ENCODE measurements at places on chromosomes 12 and 14. TPM values are rescaled to one million over a fixed set of nuclear protein-coding genes. Genes with fewer than 3 reads are reported as not detected.

DNA sequence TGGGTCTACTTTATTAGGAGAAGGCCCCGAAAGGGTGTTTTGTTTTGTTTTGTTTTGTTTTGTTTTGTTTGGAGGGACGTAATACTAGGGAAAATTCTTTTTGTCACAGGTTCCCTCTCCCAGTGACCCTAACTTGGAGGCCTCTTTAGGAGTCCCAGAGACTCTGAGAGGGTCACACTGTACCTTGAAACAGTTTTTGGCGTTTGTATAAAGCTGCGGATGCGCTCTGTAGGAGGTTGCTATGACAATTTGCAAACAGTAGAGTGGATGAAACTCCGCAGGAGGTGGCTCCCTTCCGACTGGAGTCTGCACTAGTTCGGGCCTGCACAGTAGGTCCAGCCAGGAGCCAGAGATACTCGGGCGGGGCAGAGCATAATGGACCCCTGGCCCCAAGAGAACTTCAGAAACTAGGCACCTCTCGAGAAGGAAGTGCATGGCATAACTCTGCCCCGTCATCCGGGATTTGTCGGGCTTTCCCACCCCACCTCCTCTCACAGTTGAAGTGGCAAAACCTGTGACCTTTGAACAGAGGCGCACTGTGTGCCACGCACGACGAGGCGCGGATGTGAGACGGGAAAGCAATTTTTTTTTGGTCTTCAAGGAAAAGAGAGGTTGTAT lies 1.3 kb upstream of the DYRK2 start:
- no peak for DNase-seq

- DNase-seq = no peak
Observed at GRCh38 chr12:58988643-58989344, 68.5 kb upstream of the LRIG3 start.

DNA sequence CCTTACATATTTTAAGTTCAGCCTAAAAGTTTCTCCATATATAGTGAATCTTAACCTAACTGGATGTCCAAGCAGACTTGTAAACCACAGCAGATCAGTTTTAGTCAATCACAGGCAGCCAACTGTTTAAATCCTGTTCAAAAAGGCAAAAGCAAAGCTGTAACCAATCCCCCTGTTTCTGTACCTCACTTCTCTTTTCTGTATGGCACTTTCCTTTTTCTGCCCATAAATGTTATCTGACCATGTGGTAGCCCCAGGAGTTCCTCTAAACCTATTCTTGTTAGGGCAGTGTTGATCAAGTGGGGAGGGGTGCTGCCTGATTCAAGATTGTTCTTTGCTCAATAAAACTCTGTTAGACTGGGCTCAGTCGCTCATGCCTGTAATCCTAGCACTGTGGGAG lies 8.5 kb upstream of the DACT1 start:
- no peak for DNase-seq

DNA sequence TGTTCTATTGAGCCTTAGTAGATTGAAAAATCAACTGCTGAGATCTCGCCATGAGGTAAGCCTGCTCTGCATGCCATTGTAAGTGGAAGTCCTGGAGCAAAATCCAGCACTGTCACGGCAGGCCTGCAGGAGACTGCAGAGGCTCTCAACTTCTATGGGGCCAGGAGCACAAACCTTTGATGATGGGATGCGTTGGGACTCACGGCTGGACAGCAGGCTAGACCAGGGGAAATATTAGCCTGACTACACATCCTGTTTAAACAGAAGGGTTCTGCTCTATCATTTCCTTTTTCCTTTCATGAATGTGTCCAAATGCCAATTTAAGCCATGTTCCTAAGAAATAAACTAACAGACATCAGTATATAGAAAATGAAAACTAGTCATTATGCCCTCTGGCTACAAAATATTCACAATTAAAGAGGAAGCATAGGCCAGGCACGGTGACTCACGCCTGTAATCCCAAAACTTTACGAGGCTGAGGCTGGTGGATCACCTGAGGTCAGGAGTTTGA lies 33.9 kb upstream of the RASSF8 start:
- no peak for DNase-seq

- no peak for DNase-seq
Observed at GRCh38 chr12:51362747-51363342, 16.4 kb upstream of the CELA1 start.

DNA sequence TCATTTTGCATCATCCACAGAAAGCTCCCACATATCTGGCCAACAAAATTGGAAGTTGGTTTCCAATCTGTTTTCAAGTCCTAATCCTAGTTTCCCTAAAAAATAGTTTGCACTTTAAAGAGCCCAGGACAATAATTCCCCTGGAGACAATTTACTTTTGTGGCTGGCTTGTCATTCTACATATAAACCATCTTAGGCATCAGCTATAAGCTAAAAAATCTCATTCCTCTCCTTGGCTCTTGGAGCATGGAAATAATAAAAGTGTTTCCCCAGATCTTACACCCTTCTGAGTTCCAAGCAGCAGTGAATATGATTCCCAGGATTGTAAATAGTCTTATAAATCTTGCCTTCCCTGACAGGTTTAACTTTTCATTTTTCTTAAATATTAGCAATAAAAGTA lies 89.1 kb upstream of the NUDT4 start:
- DNase-seq = no peak

DNA sequence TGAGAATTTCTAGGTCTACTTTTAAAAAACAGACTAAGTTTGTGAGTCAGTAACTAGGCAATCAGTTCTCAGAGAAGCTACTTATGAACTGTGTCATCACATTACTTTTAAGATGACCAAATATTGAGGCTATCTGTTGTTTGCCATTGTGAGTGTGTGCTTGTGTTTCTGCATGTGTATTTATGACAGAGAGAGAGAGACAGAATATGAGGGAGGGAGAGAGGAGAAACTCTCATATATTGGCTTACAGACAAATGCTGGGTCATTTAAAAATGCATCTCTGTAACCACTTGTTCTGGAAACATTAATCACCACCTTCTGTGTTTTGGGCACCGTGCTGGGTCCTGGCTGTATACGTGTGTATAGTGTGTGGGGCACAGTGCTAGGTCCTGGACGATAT lies 161.5 kb upstream of the FRMD6 start:
- DNase-seq = no peak

GRCh38 chr14:96538097-96538989 lies 36.2 kb downstream of the PAPOLA start:
- no peak for DNase-seq

DNA sequence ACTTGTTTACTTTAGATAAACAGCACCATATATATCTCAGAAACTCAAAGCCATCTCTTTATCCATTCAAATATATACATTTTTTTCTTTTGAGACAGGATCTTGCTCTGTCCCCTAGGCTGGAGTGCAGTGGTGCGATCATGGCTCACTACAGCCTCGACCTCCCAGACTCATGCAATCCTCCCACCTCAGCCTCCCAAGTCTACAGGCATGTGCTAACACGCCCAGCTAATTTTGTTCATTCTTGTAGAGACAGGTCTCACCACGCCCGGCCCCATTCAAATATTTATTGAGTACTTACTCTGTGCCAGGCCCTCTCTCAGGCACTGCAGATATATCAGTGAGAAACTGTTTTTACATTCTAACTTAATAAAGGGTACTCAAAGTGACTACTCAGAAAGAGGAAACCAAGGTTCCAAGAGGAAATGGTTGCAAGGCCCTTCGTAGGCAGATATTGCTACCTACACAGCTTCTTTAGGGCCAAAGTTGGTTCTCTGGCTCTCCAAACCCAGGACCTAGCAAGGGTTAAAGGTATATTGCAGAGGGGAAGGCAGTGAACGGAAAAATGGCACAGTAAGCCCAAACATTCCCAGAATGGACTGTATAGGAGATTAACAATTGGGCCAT lies 2.9 kb downstream of the ATXN3 start:
- DNase-seq = no peak

DNA sequence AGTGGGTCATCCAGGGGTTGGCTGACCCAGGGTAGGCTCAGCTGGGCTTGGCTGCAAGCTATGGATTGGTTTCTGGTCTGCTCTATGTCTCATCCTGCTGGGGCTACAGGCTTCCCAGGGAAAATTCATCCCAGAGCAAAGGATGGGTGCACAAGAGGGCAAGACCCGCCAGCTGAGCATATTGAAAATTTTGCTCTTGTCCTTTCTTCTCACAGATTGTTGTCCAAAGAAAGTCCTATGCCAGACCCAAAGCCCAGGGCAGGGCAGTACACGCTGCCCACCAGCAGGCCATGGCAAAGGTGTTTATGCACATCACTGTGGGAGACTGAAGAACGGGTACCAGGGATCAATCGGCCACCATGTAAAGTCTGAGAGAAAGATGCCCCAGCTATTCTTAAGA lies 95.3 kb upstream of the PARP11 start:
- DNase-seq = no peak

- DNase-seq = no peak
Observed at GRCh38 chr14:101065696-101066694, 162.5 kb upstream of the RTL1 start.

- DNase-seq = no peak
Observed at GRCh38 chr14:75380656-75381055, 47.2 kb upstream of the JDP2 start.

DNA sequence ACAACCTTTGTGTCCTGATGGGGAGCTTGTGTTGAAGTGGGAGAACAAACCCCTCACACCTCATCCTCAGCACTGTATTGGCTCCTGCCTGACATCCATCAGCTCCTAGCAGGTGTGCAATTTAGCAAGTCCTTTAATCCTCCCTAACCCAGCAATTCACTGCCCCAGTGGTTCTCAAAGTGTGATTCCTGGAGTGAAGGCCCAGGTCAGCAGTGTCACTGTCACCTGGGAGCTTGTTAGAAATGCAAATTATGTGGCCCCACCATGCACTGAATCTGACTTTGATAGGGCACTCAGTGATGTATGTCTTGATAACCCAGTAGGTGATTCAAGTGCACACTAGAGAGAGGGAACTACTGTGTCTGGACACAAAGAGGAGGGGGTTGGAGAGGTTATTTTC lies 133.6 kb downstream of the FGD4 start:
- DNase-seq = no peak

DNA sequence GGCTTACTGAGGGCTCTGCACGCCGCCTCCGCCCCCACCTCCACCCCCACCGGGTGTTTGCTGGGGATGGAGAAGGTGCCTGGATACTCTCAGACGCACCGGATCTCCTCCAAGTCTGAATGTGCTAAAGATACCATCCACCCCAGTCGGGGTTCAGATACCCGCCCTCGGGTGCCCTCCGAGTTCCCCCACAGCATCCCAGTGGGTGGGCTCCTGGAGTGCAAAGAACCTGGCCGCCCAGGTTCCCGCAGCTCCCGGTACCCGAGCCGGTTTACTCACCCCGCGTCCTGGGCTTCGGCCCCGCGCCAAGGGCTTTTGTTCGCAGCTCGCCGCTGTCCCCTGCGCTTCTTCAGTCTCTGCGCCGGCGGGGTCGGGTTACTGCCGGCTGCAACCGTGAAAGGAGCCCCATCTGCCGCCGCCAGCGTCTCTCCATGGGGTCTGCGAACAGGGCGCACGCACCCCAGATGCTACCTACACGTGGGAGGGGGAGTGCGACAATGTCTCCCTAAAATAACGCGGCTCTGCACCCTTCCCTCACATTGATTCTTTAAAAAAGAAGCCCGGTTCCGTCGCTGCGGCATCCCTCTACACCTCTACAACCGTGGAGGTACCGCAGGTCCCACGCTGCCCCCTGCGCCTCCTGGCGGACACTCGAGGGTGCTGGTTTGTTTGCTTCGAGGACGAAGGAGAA lies at the start of gene CCDC177:
Gene CCDC177 (minus strand): TSS at position 609 of the 691 bp plus-strand sequence. CDS start 1,249 bp downstream, outside the sequence.
- no peak for DNase-seq

DNA sequence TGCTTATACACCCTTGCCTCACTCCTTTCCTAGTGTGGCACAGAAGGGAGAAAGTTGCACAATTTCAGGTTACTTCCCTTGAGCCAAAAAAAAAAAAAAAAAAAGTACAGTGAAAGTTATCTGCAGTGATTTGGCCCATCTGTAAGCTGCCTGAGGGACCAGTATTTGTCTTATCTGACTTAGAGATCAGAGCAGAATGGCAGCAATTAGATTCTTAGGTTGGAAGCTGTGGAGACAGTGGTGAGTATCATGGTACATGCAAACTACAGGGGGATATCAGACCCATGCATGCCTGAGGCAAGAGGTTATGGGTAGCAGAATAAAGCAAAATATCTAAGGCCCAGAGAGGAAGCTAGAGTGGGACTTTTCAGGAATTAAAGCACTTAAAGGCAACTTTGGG lies 1070.7 kb upstream of the NOVA1 start:
- no peak for DNase-seq

DNA sequence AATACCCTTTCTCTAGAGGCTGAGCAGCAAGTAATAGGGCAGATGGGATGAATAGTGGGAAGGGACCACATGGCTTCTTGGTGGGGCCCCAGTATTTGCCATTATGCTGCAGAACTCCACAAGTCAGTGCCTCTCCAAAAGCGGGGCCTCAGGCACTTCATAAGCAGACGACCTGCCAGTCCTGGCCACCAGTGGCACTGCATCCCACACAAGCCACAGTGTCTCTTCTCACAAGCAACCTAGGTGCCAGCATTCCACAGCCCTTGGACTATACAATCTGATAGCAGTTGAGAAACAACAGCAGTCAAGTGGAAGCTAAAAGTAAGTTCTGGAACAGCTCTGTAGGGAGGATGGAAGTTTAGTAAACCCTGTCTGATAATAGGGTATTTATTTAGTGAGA lies 4.2 kb upstream of the SLC8A3 start:
- DNase-seq = no peak

GRCh38 chr12:66964629-66965028 lies 285.8 kb upstream of the GRIP1 start:
- no peak for DNase-seq

GRCh38 chr12:46260124-46260912 lies 8.5 kb downstream of the SLC38A1 start:
- DNase-seq = no peak

DNA sequence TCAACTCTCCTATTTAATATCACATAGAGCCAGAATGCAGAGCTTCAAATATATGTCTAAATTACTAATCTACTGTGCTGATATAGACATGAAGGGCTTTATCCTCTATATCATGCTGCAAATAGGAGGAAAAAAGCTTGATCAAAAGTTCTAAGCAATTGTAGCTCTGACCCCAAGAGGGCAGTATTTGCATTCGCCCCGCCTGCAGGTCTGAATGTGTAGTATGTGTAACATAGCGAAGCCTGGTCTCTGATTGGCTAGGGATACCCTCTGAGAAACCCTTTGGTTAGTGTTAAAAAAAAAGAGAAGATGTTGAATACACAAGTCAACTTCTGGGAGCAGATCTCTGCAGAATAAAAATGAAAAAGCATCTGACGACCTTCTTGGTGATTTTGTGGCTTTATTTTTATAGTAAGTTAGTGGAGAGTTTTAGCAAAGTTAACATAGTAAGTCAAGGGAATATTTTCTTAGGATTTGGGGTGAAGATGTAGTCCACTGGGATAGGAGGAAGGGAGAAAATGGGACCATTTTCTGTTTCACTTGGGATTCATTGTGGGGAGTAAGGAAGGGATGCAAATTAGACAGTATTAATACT lies 151.6 kb upstream of the OR4E1 start:
- no peak for DNase-seq

CD163L1 gene
- total RNA-seq = 3.6 TPM

EPYC gene
- total RNA-seq = not detected

SCARB1 gene
- 19.9 TPM for total RNA-seq

CNOT2 gene
- 32.1 TPM for total RNA-seq

PTGER2 gene
- 0.11 TPM for total RNA-seq

ZFHX2 gene
- total RNA-seq = 0.92 TPM

NUMB gene
- 27.0 TPM for total RNA-seq

KIAA0586 gene
- 12.0 TPM for total RNA-seq

EAPP gene
- total RNA-seq = 16.9 TPM

RDH16 gene
- 0.12 TPM for total RNA-seq

SRRM4 gene
- total RNA-seq = 0.29 TPM

MYO1H gene
- 0.07 TPM for total RNA-seq

USP15 gene
- total RNA-seq = 57.5 TPM

HCAR3 gene
- not detected for total RNA-seq

MEG3 gene
- 8.9 TPM for total RNA-seq

ATXN7L3B gene
- 20.7 TPM for total RNA-seq

LRP1-AS gene
- not detected for total RNA-seq

All from heart right ventricle (tissue), 16 donors.